ENCODE measurements at places on chromosomes 3 and 15.

DNA sequence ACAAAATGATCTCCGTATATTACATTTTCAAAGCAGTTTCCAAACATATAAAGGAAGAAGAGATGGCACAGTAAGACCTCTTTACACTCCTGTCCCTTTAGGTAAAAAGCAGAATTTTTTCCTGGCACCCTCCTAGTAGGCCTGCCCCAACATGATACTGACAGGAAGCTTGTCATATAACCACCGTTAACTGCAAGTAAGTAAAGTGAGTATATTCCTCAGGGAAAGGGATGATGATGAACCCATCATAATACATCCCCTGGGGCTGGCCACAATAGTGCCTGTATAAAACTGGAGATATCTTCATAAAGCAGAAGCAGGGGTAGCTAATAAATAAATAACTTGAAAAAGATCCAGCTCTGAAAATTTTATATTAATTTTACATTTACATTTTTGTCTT lies 893.0 kb downstream of the DIPK2A start:
- DNase-seq, result no peak

DNA sequence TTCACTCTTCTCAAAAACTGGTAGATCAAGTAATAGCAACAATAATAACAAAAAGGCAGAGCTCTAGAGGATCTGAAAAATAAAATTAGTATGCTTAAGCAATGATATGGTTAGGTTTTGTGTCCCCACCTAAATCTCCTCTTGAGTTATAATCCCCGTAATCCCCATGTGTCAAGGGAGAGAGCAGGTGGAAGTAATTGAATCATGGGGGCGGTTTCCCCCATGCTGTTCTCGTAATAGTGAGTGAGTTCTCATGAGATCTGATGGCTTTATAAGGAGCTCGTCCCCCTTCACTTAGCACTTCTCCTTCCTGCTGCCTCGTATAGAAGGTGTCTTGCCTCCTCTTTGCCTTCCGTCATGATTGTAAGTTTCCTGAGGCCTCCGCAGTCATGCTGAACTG lies 60.2 kb upstream of the ABHD2 start:
- DNase-seq, result no peak

- no peak for DNase-seq
Observed at GRCh38 chr15:39194106-39194830, 386.6 kb upstream of the THBS1 start.

- no peak for DNase-seq
Observed at GRCh38 chr3:50830451-50830850, 155.7 kb downstream of the DOCK3 start.

DNA sequence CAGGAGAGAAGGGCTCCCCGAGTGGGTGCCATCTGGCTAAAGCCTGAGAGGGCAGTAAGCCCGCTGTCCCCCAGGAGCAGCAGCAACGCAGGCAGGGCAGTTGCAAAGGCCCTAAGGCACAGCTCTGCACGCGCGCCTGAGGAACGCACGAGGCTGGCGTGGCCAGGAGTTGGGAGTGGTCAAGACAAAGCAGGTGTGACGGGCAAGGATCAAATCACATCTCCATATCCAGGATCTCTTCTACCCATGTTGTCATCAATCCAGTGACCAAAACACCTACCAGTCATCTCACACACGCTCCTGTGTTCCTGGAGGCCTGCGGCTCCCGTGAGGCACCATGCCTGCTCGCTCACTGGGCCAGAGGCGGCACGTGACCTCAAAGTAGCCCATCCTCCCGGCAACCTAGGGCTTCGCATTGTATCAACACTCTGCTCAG lies 59.5 kb downstream of the ERC2 start:
- DNase-seq, result no peak

DNA sequence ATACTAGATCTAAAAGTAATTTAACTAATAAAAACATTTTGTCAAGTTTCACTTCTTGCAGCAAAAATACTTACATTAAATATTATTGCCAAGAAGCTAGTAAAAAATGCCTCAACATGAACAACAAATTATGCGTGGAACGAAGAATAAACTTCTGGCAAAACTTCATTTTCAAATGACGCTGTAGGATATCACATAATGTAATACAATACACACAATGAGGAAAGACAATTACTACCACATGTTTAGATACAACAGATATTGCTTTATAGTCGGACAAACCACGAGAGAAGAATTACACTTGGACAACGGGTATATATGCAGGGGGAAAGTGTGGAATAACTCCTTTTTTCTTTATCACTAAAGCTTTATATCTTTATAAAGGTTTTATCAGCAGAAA lies 21.6 kb downstream of the P3H2 start:
- DNase-seq, result no peak

DNA sequence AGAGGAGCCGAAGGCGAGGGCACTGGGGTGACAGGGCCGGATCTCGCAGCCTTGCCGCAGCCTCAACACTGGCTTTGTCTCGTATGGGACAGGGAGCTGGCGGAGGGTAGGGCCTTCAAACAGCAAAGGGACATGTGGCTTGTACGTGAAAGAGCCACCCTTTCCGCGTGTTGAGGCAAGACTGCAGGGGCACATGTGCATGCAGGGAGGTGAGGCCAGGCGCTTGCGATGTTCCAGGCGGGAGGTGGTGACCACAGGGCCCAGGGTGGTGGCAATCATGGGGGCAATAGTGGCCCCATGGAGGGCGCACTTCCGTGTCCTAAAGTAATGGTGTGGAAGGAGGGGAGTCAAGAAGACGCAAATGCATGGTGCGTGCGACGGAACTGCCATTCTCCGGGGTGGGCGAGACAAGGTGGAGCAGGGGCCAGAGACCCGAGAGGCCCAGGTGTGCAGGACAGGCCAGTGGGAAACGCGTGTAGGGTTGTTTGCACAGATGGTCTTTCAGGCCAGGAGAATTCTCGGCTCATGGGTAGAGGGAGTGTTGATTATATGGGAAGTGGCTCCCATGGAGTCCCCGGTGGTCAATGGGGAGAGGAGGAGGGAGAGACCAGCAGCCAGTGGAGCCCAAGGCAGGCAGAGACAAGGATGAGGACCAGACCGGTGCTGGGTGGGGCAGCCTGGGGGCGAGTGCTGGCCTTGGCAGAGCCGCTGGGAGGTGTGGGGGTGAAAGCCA lies 45.8 kb upstream of the PCSK6 start:
- DNase-seq, result peak; percentile 31

- no peak for DNase-seq
Observed at GRCh38 chr15:22839046-22839695, 705 bp downstream of the NIPA2 start.

- DNase-seq, result no peak
Observed at GRCh38 chr3:16262174-16262573, 2.6 kb downstream of the DPH3 start.

DNA sequence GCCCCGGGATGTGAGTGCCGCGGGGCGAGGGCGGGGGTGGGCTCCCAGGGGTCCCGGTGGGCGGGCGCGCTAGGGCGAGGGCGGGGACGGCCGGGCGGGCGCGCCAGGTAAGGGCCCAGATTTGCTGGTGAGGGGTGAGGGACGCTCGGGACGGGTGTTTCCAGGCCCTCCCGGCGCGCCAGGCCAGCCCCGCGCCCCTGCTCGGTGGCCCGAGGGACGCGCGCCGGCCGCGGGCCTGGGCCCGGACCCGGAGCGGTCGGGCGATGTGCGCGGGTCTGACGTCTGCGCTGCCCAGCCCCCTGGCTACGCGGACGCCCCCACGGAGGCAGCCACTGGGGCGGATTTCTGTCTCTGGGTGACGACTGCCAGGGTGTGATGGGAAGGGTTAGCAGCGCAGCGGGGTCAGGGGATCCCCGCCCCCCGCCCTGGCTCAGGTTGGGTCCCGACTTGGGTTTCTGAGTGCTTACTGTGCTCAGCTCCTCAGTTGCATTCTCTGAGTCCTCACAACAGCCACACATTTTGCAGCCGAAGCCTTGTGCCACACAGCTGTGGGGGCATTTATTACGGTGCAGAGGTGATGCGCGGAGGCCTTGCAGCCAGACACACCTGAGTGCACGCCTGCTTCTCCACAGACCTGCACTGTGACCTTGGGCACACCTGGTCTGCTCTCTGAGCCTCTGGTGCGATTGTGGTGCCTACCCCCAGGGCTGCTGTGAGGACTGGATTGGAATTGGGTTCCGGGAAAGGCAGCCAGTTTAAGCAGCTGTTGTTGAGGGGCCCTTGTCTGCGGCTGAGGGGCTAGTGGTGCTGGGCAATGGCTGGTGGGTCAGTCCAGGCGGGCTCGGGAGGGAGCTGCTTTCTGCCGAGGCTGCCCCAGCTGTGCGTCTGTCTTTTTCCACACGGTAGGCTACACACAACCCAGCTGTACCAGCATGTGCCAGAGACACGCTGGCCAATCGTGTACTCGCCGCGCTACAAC lies 523 bp downstream of the HDAC11 start:
- DNase-seq, result no peak
